ENCODE measurements at places on chromosomes 4 and X.

DNA sequence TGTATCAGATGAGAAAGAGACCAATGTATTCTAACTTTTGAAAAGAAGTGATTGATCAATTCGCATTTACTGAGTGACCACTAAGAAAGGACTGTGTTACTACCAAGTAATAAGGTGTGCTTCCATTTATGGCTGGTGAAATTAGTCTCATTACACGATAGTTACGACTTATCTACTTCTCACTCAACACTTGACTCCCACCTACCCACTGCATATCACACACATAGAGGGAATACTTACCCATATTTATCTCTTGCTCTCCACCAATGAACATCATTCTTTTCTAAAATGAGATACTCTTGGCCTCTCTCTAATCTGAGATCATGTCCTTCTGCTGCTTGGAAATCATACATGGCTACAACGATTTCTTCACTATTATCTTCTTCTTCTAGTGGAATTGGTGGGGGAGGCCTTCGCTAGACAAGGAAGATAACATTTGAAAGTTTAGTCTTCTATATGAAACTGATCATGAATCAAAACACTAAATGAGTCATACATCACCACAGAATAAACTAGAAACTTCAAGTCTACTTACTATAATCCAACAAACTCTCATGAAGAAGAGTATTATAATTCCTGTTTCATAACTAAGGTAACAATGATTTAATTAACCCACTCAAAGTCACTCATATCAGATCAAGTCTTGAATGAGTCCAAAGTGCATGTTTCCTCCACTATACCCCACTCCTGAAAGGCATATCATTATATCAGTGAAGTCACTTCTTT, 33.7 kb upstream of the TXK start:
- no peak for DNase-seq

DNA sequence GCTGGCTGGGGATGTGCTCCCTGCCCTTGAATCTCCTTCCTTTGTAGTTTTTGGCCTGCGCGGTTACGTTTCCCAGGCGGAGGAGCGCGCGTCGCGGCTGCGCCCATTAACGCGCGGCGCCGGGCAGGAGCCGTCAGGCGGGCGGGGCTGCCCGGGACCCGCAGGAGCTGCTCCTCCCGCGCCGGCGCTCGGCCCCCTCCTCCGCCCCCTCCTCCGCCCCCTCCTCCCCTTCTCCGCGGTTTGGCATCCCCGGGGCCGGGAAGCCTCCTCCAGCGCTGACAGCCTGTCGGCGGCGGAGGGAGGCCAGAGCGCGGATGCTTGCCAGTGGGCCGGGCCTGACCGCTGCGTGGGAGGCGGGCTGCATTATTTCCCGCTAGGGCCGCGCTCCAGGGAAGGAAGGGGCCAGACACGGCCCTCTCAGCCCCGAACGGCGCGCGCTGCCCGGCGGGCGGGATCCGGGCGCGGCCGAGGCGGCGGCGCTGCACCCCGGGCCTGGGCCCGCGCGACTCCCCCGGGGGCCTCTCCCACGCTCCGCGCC, at the start of gene DCLK2:
DCLK2 (plus strand) TSS at position 405 of the 538 bp plus-strand sequence. CDS start 583 bp downstream, outside the sequence.
- DNase-seq: peak; percentile 93

DNA sequence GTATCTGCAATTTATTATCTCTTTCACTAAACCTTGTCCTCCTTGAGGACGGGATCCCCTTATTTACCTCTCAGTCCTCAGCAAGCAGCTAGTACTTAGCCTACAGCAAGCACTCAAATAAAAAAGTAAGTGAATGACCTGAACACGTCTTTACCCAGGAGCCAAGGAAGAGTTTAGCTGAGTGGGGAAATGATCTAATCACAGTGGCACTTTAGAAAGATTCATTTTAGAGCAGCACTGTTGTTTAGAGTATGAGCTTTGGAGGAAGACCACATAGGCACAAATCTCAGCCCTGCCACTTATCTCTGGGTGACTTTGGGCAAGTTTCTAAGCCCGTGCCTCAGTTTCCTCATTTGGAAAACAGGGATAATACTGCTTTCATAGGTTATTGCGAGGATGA, 2.7 kb downstream of the FAM120C start:
- no peak for DNase-seq

GRCh38 chr4:152944666-152945320, 8.7 kb downstream of the FHDC1 start:
- DNase-seq: no peak

DNA sequence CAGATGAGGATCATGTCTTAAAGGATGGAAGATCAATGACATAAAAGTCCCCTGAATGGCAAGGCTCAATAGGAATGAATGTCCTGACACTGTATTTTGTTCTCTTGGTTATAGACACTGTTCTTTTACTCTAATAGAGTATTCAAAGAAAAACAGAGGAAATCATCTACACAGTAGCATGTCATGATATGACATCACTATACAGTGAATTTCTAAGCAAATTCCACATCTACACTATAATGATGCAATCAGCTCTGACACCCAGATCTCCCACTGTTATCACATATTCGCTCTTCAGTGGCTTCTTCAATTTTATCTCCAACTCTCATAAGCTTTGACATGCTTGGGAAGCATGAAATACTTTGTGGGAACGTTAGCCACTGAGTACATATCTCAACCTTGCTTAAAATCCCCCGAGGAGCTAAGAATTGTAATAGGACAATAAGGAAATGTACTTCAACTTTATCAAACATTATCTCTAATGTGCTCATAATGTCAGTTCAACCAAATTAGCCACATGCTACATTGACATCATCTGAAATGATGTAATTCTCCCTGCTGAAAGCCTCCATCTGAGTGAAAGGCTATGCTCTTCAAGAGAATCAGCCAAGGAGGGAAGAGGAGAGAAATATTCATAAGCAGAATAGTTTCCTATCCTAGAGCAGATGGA, 139.6 kb upstream of the PTCHD1 start:
- DNase-seq: peak; percentile 2

GRCh38 chr4:5843573-5844530, 49.0 kb downstream of the CRMP1 start:
- DNase-seq: no peak

DNA sequence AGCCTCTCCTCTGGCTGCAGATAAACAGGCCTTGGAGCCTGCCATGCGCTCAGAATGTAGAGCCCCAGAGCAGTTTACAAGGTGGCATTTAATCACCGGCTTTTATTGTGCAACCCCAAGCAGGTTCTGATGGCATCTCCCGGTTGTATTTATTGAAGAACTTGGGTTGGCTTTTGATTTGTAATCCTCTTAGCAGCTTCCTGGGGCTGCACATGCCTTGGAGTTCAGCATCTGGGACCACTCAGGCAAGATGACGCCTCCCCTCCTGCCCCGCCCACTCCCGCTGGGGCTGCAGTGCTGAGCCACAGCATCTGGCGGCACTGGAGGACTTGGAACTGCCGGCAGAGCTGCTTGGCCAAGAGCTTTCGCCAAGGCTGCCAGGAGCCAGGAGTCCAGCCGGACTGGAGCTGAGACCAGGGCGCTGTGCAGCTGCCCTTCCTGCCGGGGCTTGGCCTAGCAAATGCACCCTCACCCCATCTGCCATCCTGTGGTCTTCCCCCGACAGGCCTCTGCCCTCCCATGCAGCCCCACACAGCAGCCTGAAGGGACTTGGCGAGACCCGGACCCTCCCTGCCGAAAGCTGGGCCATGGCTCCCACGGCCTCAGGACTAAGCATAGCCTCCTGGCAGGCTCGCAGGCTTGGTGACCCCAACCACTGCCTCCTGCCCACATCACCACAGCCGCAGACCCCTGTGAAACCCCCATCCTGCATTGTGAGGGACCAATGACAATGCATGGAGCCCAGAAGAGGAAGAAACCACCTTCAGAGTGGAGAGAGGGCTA, 5.4 kb downstream of the HTRA3 start:
- peak; percentile 96 for DNase-seq

DNA sequence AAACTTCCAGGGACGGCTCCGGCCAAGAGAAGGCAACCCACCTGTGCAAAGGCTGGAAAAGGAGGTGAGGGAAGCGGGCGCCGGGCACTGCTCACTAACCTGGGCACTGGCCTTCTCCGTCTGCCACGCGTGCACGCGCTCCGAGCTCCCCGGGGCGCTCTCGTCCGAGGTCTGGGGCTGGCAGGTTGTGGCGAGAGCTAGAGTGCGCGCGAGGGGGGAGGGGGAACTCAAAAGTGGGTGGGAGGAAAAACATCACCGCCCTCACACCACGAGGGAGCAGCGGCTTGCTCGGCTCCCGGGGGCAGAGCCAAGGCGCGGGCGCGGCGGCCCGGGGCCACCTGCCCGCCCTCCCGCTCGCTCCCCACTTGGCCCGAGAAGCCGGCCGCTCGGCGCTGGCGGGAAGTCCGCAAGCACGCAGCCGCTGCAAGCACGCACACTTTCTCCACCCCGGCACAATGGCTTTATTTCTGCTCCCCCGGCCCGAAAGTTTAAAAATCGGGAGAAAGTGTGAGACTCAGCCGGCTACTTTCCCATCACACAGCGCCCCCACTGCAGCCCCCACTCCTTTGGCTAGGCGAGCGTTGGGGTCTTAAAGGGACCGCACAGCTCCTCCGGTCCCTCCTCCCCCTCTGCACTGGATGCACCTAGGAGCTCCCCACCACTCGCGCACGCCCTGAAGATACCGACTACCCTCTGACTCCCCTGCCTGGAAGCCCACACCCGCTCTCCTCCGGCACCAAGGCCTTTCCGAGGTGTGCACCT, at the start of gene CHRDL1:
CHRDL1 (minus strand) TSS at position 173 of the 762 bp plus-strand sequence. CDS start 3,636 bp downstream, outside the sequence.
- DNase-seq: peak; percentile 66

DNA sequence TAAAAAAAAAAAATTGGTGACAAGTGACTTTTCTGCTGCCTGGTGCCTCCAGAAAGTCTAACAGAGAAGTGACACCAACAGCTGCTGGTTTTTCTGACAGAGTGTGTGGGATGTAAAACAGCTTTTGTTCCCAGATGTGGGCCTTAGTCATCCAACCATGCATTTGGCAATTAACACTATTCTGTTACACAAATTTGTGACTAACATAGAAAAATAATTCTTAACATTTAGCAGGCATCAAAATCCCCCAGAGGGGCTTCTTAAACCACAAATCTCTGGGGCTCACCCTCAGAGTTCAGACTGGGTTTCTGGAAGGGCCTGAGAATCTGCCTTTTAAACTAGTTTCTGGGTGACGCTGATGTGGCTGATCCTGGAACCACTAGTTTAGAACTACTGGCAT, 100.5 kb upstream of the PCDH7 start:
- DNase-seq: peak; percentile 26

GRCh38 chr4:15906020-15906443, 32.5 kb downstream of the FGFBP1 start:
- no peak for DNase-seq

DNA sequence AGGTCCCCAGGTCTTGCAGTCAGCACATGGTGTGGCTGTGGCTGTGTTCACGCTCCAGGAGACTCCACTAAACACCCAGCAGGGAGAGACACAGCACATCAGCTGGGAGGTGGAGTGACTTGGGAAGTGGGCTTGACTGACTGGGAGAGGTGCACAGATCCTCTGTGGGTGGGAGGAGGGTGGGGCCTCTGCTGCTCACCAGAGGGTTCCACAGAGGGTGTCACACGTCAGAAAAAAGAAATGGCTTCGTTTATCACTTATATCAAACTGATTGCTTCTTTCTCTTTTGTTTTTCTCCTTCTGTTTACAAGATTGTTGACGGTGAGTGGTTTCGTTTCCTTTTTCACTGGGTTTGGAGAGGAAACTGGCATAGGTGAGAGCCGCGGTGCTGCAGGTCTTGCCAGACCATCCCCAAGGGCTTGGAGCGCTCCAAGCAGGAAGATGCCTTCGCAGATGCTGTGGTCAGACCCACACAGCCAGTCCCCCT, 24.8 kb upstream of the FAM193A start:
- DNase-seq: no peak

GRCh38 chr4:35939751-35940150, 304.6 kb downstream of the ARAP2 start:
- DNase-seq: peak; percentile 70

DNA sequence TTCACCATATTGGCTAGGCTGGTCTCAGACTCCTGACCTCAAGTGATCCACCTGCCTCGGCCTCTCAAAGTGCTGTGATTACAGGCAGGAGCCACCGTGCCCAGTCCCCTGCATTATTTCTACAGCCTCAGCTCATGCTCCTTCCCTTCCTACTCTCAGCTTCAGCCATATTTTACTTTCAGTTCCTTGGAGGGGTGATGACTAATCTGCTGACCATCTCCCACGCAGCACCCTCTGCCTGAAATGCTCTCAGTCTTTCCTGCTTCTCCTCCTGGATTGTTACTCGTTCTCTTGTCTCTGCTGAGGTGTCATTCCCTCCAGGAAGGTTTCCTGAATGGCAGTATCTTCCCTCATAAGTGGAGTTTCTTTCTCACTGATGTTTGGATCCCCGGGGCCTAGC, 63.3 kb downstream of the MOSPD2 start:
- DNase-seq: no peak

- DNase-seq: no peak
These were observed 120.2 kb upstream of the GK2 start for GRCh38 chr4:79528241-79528706.

- no peak for DNase-seq
These were observed 32.9 kb upstream of the DKK2 start for GRCh38 chr4:107069049-107069448.

DNA sequence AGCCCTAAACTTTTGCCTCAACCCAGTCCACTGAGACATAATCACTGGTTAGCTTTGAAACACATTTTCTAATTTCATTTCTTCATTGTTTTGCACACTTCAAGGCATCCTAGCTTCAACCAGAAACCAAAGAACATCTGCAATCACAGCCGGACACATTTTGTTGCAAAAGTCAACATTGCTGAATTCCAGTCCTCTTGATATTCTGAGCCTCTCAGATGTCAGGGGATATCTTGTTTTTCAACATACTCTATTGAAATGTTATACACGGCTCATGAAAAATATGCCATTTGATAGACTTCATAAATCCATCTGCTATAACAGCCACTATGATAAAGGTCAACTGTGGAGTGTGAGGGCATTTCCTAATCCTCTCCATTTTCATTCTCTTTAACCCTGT, 241.6 kb upstream of the PUDP start:
- DNase-seq: no peak

DNA sequence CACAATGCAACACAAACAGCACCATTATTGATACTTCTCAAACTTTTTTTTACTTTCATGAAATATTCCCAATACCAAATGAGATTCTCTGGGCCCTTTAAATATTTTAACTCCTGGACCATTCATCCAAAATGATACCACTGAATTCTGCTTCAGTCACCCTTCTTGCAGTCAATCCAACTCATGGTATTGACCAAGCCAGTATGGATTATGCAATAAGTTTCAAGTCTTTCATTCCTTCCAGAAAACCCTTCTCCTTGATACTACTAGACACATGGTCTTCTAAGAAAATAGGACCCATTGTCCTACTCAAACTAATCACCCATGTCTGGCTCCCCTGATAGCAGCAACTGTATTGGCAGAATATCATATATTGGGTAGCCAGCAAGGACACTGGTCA, 23.0 kb downstream of the ZNF721 start:
- DNase-seq: no peak
